CD8-positive, alpha-beta memory T cell (primary cell): ENCODE measurements at places on chromosomes 2 and 18.

DNA sequence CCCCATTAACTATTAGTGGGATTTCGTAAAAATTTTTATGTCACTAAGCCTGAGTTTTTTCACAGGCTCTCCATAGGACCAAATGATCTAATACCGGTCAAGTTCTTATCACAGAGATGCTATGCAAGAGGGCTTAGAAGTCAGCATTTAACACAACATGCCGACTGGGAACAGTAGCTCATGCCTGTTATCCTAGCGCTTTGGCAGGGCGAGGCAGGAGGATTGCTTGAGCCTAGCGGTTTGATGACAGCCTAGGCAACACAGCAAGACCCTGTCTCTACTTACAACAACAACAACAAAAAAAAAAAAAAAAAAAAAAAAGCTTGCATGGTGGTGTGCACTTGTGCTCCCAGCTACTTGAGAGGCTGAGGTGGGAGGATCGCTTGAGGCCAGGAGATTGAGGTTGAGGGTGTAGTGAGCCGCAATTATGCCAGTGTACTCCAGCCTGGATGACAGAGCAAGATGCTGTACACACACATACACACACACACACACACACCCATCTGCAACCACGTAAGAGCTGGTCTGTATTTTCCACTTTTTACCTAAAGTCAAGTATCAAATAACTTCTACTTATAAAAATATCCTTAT lies 67.6 kb upstream of the FAM124B start:
- DNase-seq = no peak

DNA sequence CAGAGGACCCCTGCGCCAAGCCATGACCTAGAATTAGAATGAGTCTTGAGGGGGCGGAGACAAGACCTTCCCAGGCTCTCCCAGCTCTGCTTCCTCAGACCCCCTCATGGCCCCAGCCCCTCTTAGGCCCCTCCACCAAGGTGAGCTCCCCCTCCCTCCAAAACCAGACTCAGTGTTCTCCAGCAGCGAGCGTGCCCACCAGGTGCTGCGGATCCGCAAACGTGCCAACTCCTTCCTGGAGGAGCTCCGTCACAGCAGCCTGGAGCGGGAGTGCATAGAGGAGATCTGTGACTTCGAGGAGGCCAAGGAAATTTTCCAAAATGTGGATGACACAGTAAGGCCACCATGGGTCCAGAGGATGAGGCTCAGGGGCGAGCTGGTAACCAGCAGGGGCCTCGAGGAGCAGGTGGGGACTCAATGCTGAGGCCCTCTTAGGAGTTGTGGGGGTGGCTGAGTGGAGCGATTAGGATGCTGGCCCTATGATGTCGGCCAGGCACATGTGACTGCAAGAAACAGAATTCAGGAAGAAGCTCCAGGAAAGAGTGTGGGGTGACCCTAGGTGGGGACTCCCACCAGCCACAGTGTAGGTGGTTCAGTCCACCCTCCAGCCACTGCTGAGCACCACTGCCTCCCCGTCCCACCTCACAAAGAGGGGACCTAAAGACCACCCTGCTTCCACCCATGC lies 3.0 kb downstream of the PROC start:
- no peak for DNase-seq

DNA sequence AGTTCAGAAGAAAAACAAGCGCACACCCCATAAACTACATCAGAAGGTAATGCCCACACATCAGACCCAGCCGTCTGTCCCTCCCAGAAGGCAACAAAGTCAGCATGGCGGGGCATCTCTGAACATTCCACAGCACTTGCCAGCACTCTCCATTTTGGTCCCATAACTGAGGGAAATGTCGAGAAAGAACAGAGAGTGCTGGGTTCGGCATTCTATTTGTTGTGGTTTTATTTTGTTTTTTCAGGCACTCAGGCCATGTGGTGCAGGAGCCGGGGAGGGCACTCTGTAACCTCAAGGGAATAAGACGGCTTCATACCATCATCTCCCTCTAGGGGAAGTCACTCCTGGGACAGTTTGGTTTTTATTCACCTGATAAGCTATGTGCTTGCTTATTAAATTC lies 156.0 kb downstream of the SEPTIN10 start:
- DNase-seq = no peak

DNA sequence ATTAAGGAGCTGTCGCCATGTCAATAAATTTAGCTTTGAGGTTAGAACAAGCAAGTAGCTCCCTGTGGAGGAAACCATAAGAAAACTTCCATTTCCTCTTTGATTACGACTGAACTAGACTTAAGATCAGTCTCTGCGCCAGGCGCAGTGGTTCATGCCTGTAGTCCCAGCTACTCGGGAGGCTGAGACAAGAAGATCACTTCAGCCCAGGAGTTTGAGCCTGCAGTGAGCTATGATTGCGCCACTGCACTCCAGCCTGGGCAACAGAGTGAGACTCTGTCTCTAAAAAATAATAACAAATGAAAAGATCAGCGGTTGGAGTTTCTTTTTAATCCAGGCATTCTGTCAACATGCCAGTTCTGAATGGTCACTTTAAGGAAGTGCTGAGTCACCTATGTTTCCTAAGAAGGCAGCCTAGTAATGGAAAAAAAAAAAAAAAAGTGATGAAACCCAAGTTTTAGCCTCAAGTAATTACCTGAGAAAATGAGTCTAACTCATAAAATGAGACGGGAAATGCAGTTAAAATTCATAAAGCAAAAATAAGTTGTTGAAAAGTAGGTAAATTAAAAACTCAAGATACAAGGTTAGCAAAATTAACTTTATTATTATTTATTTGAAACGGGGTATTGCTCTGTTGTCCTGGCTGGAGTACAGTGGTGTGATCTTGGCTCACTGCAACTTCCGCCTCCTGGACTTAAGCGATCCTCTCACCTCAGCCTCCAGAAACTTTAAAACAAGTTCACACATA lies 10.2 kb downstream of the C18orf32 start:
- DNase-seq = no peak

GRCh38 chr18:7921938-7922587 lies 354.9 kb downstream of the PTPRM start:
- no peak for DNase-seq
